Inflammatory macrophage treated with lipopolysaccharide for 1 hour (primary cell): ENCODE measurements at places on chromosomes 16 and 17.

GRCh38 chr16:83023640-83024039, 396.9 kb downstream of the CDH13 start:
- no peak for DNase-seq

GRCh38 chr17:34076743-34077631, 178.1 kb upstream of the CCL2 start:
- no peak for DNase-seq

DNA sequence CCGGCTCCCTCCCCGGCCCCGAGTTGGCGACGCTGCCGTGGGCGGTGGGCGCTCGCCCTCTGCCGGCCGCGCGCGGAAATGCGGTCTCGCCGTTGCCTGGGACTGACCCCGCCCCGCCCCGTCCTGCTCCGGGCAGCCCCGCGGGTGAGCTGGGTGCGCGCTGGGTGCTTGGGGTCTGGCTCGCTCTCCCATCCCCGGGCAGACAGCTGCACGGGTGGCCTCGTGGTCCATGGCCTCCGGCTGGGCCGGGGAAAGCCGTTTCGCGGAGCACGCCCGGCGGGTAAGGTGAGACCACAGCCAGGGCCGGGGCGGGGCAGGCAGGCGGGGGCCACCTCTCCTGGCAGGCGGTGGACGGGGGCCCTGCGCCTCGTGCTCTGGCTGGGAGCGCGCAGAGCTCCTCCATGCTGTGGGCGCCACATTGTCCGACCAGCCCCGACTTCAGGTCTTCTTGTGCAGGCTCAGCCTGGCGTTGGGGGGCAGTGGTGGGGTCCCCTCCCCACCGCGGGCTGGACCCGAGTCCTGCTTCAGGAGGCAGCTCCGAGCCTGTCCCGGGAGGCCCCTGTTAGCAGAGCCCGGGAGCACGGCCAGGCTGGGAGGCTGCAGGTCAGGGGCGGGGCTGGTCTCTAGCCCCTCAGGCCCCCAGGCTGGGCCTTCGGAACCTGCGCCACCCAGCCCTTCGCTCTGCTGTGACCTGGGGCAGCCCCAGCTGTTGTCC, 7.0 kb upstream of the C1QTNF8 start:
- peak; percentile 2 for DNase-seq

DNA sequence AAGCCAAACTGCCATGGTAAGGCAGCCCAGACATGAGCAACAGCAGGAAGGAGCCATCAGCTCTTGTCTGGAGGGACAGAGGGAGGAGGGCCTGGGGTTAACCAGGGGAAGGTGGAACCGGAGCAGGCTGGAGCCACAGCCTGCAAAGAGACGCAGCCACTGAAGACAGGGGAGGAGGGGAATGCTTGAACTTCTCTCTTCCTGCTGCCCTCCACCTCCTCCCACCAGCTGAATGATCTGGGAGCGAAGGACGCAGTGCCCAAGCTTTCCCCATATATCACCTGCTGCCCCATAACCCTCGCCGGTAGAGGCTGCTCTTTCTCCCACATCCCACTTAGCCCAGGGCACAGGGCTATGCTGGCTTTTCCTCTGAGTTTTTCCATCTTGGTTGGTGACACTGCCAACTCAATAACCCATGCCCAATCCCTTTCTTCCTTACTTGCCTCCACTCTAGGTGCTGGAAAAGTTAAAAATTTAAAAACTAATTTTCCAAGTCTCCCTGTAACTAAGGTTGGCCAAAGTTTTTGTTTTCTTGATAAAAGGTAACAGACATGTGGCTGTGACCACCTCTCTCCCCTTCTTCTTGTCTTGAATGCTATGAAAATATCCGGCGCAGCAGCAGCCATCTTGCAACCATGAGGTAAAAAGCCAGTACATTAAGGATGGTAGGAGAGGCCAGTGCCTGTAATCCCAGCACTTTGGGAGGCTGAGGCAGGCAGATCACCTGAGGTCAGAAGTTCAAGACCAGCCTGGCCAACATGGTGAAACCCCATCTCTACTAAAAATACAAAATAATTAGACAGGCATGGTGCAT, 21.8 kb upstream of the CACNG4 start:
- no peak for DNase-seq

DNA sequence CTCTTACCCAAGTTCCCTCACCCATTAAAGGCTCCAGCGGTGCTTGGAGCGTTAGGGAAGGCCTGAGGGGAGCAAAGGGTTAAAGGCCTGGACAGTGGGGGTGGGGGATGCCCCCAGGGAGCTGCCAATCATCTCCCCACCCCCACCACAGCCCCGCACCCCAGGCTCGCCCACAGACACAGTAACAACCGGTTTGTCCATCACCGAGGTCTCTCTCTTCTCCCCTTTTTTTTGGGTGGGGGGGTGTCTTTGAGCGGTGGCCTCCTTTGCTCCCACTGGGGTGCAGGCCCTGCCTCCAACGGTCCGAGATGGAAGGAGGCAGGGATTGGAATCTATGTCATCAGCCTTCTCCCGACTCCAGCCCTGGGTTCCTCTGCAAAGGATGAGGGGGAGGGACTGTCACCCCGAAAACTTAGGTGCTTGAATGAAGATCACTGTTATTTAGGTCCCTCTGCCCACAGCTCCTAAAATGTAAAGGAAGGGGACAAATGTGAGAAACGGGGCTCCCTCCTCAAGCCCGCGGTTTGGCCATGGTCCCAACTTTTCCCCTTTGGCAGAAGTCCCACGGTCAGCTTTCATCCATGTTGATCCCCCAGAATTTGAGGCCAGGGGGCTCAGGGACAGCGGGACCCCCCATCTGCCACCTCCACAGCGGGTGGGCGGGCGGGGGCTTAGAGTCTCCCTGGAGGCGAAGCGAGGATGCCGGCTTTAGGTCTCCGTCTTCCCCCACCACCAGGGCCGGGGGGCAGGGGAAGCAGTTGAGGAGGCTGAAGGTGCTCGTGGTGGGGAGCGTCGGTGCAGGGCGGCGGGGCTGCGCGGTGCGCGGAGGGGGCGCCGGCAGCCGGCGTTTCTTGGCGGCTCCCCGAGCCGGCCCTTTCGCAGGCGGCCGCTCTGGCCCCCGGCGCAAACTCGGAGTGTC, 1.7 kb downstream of the EPOP start:
- no peak for DNase-seq

DNA sequence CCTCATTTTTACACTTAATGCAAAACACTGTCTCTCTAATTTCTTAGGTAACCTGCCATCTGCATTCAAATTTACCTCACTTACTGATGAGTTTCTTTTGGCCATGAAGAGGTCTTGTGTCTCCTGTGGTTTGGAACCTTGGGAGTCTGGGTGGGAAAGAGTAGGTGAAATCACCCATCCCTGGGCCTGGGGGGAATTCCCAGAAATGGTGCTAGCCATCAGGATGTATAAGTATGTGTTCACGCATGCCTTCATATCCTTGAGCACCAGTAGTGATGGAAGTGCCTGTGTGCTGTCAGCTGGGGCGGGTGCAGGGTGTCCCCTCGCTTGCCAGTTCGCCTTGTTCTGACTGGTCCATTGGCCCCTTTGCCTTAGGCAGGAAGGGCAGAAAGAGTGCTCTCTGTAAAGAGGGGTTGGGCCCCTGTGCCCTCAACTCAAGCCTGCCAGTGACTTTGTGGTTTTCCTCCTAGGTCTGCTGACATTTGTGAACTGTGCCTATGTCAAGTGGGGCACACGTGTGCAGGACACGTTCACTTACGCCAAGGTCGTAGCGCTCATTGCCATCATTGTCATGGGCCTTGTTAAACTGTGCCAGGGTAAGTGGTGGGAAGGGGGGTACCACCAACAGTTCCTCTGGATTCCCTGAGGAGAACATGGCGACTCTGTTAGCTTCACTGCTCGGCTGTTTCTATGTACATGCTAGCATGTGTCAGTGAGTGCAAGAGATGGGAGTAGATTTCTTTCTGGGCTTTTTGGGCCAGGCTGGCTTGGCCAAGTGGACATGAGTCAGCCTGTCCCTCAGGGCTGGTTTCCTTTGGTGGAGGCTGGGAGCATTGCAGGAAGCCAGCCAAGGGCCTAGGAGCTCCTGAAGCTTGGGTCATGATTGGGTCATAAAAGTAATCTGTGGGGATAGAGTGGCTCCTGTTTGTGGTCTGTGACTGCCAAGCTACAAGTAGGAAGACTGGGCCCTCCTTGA, 23.2 kb downstream of the SLC7A6OS start:
- DNase-seq, result peak; percentile 29

- DNase-seq, result peak; percentile 12
Measured at GRCh38 chr17:36755586-36755985, 154.2 kb downstream of the MRM1 start.

DNA sequence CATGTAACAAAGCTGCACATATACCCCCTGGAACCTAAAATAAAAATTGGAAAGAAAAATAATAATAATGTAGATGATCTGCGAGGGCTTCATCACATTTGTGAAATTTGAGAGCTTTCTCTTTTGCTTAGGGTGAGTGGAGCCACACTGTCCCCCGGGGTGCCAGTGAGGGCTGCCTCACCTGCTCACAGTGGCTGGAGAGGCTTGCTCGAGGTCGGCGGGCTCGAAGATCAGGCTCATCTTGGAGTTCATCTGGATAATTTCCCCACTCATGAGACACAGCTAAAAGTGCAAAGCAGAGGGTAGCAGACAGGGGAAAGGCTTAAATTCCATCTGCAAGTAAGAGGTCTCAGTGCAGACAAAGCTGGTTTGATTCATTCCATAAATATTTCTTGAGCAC, 123.8 kb downstream of the DNAH3 start:
- DNase-seq, result no peak

DNA sequence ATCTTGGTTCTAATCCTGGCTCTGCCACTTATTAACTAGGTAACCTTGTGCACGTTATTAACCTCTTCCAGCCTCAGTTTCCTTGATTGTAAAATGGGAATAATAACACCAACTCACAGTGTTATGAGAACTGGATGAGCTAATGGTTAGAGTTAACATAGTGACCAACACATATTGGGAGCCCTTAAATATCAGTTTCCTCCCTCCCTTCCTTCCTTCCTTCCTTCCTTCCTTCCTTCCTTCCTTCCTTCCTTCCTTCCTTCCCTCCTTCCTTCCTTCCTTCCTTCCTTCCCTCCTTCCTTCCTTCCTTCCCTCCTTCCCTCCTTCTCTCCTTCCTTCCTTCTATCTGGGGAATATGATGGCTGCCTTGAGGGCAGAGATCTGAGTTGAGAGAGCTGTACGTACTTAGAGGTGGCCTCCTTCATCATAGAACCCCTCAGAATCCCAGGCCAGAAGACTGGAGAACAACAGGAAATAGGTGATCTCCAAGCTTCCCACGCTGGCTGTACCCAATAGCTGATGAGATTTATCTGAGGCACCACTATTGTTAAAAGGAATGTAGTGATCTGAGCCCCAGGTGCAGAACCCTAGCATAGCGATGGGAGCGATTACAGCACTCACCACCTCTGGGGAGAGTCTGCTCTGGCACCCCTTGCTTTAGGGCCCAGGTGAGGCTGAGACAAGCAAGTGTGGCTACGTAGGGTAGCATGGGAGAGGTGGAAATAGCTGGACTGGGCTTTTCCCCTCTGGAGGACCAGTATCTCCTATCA, 26.2 kb downstream of the CCR7 start:
- no peak for DNase-seq

- DNase-seq, result peak; percentile 11
Measured at GRCh38 chr17:35577830-35578196, 558 bp downstream of the PEX12 start.

DNA sequence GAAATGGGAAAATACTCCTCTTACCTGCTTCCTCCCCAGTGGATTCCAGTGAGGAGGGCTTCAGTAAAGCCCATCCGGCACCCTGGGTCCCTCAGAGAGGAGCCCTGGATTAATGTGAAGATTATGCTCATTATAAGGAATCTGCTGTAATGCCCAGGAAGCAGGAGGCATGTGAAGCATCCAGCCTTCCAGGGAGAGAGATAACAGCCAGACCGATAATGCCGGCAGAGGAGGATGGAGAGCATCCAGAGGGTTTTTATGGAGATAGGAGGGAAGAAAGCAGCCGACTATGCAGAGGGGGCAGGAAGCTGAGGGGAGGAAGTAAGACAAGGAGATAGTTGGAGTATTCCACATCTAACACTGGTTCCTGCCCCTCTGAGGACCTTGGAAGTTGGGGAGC, 53.7 kb upstream of the TMEM132E start:
- no peak for DNase-seq

- no peak for DNase-seq
Measured at GRCh38 chr16:63938661-63939060, 1183.2 kb downstream of the CDH11 start.

DNA sequence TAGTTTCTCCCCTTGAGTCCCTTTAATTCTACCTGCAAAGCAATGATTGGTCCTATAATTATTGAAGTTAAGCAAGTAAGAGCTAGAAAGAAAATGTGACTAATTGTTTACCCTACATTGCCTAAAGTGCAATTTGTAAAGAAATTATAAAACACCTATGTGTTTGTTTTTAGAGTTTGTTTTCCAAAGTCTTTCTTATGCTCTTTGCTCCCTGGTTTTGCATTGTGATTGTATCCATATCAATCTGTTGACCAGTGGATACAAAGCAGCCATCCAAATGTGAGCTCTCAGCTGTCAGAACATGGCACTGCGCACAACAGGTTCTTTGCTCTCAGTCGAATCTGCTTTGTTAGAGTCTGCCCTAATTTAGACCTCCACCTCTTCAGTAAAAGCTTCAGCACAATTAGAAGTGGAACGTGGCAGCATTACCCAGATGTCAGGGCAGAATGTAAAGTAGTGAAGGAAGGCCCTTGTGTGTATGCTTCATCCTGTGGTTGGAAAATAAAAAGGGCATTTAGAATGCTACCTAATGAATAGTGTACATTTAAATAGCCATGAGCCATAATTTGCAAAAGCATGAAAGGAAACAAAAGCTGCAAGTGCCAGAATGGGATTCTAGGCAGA, 70.5 kb downstream of the AATF start:
- no peak for DNase-seq

DNA sequence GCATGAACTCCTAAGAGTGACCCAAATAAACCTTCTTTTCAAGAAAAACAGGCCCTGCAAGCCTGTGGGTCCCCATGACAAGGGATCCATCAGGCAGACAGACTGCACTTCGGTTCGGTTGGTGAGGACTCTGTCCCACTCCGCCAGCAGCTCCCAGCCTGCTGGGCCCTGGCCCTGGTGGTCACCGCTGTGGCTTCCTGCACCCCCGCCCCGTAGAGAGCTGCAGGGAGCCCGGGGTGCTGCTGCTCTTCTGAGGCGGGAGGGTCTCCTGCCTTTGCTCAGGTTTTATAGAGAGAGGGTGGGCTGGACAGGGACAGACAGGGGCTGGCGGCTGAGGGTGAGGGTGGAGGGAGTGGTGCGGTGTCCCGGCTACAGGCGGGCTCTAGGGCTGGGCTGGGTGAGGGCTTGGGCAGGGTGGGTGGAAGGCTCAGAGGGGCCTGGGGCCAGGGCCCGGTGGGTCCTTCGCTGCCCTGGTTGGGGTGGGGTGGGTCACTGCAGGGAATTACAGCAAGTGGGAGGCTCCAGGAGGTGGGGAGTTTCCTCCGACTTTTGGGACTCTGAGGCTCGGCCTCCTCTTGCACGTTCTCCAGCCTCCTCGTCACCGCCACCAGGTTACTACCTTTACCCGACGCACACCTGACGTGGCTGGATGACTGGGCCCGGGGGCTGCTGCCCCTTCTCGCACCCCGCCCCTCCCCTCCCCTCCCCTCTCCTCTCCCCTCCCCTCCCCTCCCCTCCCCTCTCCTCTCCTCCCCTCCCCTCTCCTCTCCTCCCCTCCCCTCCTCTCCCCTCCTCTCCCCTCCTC, 90.2 kb upstream of the CBX4 start:
- no peak for DNase-seq
